ENCODE measurements at places on chromosomes 12 and 14. TPM values are rescaled to one million over a fixed set of nuclear protein-coding genes. Genes with fewer than 3 reads are reported as not detected.
A peak's percentile ranks its signal among the peaks of the same experiment; 100 is the strongest.

DNA sequence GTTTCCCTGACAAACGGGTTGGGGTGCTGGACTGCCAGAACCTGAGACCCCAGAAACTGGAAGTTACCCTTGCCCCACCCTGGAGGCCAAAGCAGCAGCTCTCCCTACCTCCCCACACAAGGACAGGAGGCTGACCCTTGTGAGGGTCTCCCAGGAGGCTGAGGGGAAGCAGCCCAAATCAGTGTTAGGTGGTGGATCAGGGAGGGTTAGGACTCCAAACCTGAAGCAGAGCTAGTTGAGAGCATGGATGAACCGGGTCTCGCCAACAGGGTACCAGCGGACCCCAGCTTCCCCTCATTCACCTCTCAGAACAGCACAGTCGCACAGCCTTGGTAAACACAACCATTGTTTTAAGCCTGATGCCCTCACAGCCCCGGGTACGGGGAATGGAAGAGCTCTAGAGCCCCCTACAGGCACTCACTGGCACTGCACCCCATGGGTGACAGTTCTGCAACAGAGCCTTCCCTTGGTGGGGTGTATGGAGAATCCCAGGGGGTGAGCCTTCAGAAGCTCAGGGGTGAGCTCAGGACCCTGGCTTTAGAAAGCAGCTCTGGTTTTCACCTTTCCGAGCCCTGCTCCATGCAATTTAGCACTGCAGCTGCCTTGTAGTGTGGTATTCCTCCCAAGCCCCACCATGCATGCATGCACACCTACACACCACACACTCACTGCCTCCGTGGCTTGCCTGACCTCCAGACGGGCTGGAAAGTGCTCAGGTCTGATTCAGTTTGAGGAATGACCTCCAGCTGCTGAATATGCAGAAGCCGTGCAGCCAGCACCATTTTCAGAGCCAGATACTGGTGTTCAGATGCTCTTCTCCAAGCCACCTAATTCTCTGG lies 11.2 kb downstream of the ESRRB start:
- DNase-seq, result peak; percentile 86

GRCh38 chr14:68958553-68958952 lies 20.5 kb downstream of the ACTN1 start:
- no peak for DNase-seq

DNA sequence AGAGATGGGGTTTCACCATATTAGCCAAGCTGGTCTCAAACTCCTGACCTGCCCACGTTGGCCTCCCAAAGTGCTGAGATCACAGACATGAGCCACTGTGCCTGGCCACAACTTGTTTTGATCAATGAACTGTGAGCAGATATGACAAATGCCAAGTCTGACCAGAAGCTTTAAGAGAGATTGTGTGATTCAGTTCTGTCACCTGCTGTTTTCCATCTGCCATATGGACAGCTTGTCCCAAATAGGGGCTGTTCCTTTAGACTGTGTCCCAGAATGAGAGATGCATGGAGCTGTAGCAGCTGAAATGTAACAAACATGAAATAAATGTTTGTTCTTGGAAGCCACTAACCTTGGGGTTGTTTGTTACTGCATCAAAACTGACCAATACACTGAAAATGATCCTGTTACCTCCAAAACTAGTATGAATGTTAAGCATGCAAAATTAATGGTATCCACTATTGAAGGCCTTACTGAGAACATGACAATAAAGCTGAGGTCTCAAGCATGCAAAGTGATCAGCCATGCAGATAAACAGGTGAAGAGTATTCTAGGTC lies 65.9 kb upstream of the MED13L start:
- no peak for DNase-seq

LRFN5 gene
- polyA plus RNA-seq, result not detected

SPIC gene
- not detected for polyA plus RNA-seq

DNA sequence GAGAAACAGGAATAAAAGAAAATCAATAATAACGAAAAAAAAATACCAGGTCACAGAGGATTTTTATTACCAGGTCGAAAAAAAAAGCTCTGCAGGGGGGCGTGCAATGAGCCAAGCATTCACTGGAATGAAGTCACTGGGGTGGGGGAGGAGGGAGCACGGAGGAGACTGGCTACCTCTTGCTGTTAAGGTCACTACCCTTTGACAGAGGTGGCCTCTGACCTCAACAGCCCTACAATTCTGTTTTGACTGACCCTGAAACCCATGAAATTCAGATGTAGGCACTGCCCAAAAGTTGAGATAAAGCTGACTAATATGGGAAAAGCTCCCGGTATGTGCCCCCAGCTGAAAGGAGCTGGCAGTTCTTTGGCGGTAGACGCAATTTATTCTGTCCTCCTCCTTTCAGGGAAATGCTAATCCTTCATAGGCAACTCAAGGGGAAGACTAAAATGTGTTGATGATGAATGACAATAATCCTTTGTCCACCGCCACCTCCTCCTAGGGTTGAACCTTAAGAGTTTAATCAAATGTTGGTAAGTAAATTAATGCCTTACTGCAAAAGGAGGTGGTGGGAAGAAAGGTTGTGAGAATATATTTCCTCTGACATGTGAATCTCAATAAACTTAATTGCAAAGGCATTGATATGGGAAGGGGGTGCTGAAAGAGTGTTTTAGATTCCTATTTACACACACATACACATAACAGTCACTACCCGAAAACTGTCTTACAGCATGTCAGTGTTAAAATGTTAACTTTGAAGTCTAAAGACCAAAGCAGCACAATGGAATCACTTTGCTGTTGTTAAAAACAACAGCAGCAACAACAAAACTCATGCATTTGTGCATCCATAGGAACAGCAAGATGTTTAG lies 6.3 kb upstream of the RIC8B start:
- peak; percentile 62 for DNase-seq

- DNase-seq, result no peak
Observed at GRCh38 chr14:102493096-102493495, 16.5 kb downstream of the ANKRD9 start.

DNA sequence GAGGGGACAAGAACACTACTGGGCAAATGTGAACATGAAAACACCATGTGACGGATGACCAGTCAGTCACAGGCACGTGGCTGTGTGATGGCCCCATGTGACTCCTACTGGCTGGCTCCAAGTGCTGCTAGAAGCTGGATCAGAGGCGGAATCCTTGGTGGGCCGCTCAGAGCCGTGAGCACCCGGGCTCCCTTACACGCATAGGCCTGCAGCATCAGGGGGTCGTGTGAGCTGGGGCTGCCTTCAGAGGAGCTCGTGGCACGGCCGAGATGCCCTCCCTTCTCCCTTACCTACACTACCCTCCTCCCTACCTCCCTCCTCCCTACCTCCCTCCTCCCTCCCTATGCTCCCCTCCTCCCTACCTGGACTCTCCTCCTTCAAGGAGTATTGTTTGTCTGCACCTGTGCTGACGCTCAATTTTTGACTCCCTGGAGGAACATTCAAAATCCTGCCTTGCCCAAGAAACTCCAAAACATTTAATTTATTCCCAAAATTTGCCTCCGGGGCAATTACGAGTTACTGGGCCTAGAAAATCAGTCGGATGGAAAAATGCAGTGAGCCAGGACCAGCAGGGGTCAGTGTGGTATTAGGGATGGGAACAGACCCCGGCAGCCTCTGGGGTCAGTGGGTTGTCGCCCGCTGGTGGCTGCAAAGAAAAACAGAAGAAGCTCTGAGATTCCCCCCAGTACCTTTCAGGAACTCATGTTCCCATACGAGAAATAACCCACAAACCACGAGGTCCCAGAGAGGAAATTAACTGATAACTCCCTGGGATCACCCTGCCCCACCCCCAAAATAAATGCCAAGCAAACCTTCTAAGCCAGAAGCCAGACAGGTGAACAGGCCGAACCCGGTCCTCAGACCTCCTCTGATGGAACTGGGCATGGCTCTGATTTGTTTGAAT lies 61.3 kb downstream of the C14orf132 start:
- peak; percentile 87 for DNase-seq

DNA sequence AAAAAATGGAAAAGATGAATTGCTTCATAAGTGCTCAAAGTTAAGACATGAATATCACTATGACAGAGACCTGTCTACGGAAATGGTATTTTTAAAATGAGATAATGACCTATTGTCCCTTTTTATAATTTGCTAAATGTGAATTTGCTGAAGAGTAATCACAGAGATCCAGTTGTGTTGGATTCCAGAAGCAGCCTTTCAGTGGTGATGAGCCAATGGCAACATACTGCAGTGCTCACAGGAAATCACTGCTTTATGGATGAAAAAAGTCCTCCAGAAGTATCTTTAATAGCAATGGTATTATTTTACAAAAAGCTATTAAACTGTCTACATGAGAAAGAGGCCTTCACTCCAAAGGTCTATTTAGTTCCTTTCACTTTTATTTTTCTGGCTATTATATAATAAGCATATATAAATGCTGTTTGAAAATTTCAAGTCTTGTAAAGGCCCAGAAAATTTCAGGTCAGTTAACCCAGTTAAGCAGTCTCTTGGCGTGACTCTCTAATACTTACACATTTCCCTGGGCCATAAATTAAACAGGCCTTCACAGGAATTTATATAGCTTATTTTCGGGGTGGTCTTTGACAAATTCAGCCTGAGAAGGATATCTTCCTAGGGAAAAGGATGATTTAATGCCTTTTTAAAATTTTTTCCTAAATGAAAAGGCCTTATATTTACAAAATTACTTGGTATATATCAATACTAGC lies 55.4 kb downstream of the KCNJ8 start:
- no peak for DNase-seq

TDG gene
- 28.7 TPM for polyA plus RNA-seq

DNA sequence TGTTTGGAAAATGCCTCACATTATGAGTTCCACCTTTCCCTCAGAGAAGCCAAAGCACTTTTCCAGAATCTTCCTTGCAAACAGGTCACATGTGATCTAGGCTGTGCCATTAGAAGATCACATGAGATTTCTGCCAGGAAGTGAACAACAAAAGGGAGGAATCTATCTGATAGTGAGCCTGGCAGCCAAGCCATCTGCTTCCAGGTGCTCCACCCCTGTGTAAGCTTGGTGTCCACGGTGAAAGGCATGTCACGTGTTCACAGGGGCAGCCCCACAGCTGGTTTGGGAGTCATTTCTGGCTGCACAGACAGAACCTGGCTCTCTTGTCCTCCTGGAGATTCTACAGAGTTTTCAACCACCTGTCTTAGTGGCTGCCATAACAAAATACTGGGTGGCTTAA lies 3.5 kb upstream of the KSR2 start:
- no peak for DNase-seq

DNA sequence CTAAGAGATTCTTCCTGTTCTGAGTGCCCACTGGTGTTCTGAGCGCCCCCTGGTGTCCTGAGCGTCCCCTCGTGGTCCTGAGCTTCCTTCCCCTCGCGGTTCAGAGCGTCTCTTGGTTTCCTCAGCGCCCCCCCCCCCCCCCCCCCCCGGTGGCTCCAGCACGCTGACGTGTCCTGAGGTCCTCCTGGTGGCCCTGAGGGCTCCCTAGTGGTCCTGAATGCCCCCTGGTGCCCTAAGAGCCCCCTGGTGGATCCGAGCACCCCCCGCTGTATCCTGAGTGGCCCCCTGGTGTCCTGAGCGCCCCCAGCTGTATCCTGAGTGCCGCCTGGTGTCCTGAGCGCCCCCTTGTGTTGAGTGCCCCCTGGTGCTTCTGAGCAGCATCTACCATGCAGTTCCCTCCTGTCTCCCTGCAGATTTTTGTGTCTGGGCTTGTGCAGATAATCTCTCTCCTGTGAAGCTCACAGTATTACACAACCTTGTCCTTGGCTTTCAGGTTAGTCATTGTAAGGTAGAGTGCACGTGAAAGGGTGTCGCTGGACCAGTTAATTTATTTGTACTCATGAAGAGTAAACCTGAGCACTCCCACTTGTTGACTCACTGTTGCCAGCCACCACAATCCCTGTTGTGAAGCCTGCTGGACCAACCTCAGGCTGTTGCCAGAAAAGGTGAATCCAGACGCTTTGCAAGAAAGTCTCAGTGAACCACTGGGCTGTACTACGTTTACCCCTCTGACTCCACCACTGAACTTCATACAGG lies 1168.4 kb downstream of the TMEM121 start:
- DNase-seq, result peak; percentile 17

DNA sequence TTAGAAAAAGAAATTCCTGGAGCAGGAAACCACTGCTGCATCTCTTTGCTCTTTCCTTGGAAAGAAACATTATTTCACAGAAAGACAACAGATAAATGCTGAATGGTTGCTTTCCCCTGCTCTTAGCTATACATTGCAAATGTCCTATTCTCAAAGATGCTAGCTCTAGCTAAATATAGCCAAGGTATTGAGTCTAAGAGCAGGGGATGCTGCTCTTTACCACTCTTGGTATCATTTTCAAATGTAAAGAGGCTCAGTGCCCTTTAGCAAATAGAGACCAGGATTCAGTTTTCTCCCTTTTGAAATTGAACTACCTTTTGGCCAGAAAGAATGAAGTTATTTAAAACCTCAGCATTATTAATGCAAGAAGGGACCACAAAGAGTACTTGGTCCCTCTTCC lies 104.0 kb upstream of the FUT8 start:
- no peak for DNase-seq

DNA sequence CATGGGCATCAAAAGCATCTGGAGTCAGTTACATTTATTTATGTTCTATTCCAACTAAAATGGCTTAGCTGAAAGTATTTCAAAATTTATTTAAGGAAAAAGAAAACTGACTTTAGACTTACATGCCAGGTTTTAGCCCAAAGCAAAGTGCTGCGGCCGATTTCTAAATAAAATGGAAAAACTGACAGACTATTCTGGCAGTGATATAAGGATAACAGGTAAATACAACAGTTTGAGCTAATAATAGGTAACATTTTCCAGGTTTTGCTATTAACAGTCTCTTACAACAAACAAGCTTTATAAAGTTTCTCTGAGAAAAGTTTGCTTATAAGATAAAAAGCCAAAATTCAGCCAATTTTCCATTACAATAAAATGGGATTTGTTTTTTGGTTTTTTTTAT lies 937.2 kb upstream of the FLRT2 start:
- DNase-seq, result no peak

GNB3 gene
- 3.7 TPM for polyA plus RNA-seq

- DNase-seq, result no peak
Observed at GRCh38 chr14:86521031-86521730, 991.2 kb downstream of the FLRT2 start.

GRCh38 chr12:88399811-88400210 lies 180.5 kb downstream of the KITLG start:
- DNase-seq, result no peak

GRCh38 chr14:75881994-75882393 lies 99.8 kb downstream of the TGFB3 start:
- no peak for DNase-seq

INSM2 gene
- polyA plus RNA-seq, result not detected

DNA sequence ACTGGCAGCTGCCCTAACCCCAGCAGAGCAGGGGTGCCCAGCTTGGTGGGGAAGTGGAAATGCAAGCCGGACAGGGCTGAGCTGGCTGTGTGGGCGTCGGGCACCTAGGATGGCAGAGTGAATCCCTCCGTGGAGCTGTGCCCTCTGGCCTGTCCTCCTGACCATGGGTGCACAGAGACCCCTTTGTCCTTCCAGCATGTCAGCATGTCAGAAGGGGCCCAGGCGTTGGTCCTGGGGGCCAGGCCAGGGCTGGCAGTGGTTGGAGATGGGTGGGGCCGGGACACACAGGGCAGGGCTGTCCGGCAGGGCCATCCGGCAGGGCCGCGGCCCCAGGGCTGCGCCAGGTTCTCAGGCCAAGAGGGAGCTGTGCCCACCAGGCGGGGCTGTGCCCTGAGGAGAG lies 8.8 kb upstream of the TEX22 start:
- no peak for DNase-seq

TRIAP1 gene
- 81.9 TPM for polyA plus RNA-seq

- DNase-seq, result no peak
Observed at GRCh38 chr12:50185301-50185895, 18.2 kb upstream of the CERS5 start.

GYS2 gene
- 0.04 TPM for polyA plus RNA-seq

KCNMB4 gene
- 0.04 TPM for polyA plus RNA-seq

- DNase-seq, result no peak
Observed at GRCh38 chr12:92458996-92459395, 243.8 kb upstream of the PLEKHG7 start.

All from A549 (cell line).